ENCODE measurements at places on chromosomes 4 and X. TPM values are rescaled to one million over a fixed set of nuclear protein-coding genes. Genes with fewer than 3 reads are reported as not detected.

- DNase-seq: no peak
These were observed 41.0 kb upstream of the AGA start for GRCh38 chr4:177483271-177483670.

DNA sequence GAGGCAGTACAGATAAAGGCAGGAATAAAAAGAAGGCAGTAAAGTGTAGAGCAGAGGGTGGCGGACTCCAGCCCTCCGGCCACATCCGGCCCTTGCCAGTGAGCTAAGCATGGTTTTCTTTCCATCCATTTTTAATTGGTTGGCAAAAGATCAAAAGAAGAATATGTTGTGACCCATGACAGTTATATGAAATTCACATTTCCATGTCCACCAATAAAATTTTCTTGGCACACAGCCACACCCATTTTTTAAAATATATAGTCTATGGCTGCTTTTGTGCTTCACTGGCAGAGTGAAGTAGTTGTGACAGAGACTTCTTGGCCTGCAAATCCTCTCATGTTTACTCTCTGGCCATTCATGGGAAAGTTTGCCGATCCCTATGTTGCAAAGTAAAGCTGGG, 29.8 kb downstream of the SLC9A6 start:
- DNase-seq: no peak

Gene CTAG1B
- not detected for total RNA-seq

DNA sequence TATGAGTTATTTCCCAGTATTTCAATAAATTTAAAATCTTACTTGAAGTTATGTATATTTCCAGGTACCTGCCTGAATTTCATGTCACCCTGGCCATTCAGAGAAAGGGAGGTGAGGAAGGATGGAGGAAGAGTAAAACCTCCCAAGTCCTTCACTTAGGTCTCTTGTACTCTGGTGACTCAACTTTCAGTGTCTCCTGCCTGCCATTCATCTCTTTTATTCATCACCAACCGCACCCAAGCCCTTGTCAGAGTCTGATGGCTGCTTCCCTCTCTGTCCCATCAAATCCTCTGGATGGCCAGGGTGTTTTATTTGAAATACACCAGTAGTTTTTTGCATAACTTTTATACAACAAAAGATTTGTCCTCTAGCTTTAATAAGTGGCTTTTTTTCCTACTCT, 17.8 kb downstream of the TMPRSS11E start:
- DNase-seq: no peak

GRCh38 chr4:121789960-121790829, 10.9 kb upstream of the EXOSC9 start:
- DNase-seq: no peak

All from mesenteric fat pad (tissue), 1 donor.